ENCODE measurements at places on chromosomes 11 and 22.

DNA sequence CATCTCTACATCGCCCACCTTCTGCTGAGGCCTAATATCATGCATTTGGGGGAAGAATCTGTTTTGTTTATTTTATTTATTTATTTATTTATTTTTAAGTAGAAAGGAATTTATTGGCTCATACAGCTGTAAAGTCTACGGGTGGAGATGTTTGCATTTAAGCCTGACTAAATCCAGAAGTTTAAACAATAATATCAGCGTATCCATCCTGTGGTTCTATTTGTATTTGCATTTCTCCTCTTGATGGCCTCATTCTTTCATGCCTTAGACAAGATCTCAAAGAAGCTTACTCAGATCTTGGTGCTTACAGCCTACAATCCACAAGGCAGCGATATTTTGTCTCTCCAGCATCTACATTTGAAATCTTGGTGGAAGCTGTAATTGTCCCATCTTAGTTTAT is 67.1 kb upstream of the CARD18 start:
- no peak for DNase-seq

DNA sequence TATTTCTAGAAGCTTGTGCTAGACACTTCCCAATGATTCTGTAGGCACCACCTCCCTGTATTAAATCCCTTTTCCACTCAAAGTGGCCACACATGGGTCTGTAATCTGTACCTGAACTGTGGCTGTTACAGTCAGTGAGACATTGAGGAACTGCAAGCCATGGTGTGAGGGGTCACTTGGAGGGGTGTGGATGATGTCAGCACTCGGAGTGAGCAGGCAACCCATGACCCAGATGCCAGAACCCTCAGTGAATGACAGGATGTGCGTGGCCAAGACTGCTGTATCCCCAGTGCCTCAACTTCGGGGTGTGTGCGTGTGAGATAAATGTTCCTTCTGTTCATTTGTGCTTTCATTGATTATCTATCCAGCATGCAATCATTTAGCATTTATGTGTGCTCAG is 14.7 kb upstream of the SHANK3 start:
- no peak for DNase-seq

DNA sequence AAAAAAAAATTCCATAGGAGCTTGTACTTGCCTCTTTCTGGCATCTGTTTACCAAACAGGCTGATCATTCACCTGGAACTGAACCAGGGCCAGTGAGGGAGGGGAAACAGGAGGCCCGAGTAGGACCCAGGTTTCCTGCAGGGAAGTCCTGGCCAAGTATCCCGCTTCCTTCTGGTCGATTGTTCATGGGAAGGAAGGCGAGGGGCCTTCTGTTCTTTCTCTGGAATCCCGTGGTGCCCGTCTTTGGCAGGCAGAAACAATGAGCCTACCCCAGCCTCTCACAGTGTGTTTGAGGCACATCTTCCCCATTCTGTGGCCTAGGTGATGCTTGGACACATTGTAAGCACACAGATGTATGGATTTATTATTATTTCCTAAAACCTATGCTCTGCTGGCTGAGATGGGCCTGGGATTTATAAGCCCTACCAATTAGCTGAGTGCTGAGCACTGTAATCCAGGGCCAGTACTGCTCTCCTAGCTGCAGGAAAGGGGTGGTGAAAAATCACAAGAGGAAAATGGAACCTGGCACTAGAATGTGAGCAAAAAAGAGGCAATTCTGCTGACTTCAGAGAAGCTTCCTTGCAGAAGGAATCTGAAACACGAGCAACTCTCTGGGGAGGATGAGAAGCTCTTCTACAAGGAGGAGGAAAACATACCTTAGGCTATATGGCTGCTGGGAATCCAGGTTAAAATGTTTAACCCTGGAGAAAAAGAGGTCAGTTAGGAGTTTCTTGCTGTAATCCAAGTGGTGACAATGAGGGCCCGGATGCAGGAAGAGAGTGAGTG is 53.5 kb downstream of the PRR5L start:
- no peak for DNase-seq

- no peak for DNase-seq
Observed at GRCh38 chr11:1932681-1933080, 13.2 kb downstream of the TNNT3 start.

DNA sequence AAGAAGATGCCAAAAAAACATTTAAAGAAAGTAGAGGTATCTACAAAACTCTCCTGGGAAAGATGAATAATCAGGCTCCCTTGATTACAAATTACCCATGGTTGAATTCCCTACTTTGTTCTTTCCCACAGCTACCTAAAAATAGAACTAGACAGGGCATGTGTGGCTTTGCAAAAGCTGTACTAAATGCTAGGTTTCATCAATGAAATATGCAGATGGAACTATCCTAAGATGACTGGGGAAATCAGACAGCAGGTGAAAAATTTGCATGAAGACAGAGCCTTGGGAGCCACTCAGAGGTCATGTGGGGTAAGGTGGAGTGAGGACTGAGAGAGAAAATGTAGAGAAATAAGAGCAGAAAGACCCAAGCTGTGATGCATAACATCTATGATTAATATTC is 14.7 kb downstream of the LAYN start:
- no peak for DNase-seq

GRCh38 chr11:3195251-3196160 is 23.1 kb downstream of the MRGPRG start:
- DNase-seq, result no peak

Data from KG1 (cell line).